AG04450 (cell line): ENCODE measurements at places on chromosomes 7 and 10.

DNA sequence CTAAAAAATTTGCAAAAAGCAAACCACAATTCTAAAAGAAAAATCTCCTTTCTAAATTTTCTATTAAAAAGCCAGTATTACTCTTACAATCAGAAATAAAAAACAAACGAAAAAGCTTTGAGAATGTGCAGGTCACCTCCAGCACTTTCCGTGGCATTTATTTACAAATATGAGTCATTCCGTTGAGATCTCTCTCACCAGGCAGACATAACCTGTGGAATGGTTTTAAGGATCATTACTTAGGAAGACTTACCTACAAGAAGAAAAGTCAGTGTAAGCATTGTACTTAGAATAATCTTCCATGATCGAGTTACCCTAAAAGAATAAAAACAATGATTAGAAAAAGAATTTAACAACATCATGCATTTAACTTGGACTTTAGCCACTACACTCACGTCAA is 3.3 kb downstream of the SUN3 start:
- no peak for DNase-seq

DNA sequence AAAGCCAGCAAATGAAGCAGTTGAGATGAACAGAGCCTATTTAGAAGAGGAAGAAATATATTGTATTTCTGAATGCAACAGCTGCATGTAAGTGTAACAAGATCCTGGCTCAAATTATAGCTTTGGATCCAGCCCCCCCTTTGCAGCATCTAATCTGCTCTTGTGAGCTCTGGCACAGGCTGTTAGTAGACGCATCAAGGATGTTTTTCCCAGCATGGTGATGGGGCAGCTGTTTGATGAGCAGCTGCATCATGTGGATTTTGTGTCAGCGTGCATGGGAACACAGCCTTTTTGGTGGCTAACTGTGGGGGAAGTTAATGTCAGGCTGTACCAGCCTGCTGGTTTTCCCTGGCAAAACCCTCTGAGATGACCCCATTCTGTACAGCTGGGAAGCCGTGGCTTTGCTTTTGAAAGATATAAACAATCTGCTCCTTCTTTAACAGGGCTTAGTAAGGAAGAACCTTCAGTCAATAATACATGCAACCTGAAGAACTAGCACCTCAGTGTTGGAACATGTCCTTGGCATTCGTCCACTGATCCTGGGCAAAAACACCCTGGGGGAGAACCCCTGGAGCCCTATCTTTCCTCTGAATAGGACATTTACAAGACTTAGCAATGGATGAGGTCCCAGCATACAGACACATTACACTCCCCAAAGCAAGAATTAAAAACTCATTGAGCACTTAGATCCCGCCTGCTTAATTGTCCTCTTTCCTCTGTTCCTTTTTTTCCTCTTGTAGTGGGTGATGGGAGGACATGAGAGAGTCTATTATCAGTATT is 70.6 kb downstream of the NPS start:
- no peak for DNase-seq

GRCh38 chr7:101169838-101170551 is 4.6 kb upstream of the VGF start:
- DNase-seq = no peak

DNA sequence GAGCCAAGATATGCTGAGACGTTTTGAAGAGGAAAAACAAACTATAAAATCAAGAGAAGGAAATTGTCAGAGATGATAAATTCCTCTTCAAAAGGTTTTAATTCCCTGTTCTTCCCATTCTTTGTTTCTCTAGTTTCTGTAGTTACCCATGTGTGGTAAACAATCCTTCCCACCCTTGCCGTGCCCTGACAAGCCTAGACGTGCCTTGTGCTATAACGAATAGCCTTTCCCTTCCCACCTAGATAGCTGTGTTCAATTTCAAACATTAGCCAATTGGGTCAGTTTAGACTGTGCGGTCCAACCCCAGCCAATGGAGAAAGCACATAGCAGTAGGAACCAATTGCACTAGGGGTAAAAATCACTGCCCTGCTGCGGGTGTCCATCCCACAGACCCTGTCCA is 138.1 kb downstream of the RALA start:
- DNase-seq = no peak

DNA sequence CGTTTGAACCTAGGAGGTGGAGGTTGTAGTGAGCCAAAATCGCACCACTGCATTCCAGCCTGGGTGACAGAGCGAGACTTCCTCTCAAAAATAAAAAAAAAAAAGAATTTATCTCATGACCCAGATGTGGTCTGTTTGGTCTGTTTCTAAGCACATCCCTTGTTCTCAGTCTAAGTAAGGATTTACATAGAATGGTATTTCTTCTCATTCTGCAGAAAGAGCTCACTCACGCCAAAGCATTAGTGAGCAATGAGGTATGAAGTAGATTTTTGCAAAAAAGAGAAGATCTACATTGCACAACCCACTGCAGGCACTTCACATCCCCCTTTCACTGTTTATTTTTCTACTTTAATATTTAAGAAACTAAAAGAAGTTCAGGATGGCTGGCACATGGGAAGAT is 76.5 kb upstream of the FGL2 start:
- peak; percentile 23 for DNase-seq

DNA sequence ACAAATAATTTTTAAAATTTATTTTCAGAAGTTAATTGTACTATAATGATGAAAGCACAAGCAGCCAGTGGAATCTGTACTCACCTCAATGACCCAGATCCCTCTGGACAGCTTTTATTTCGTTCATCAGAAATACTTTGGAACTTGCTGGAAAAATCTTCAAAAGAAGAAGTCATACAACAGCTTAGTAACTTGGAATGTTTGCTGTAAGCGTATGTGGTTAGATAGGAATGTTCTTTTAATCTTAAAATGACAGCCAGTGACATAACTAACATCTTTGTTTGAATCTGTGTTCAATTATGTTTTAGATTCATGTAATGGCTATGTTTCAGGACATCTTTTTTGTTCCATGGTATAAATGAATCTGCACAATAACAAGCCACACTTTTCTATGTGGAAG is 26.8 kb downstream of the CFAP69 start:
- peak; percentile 15 for DNase-seq

DNA sequence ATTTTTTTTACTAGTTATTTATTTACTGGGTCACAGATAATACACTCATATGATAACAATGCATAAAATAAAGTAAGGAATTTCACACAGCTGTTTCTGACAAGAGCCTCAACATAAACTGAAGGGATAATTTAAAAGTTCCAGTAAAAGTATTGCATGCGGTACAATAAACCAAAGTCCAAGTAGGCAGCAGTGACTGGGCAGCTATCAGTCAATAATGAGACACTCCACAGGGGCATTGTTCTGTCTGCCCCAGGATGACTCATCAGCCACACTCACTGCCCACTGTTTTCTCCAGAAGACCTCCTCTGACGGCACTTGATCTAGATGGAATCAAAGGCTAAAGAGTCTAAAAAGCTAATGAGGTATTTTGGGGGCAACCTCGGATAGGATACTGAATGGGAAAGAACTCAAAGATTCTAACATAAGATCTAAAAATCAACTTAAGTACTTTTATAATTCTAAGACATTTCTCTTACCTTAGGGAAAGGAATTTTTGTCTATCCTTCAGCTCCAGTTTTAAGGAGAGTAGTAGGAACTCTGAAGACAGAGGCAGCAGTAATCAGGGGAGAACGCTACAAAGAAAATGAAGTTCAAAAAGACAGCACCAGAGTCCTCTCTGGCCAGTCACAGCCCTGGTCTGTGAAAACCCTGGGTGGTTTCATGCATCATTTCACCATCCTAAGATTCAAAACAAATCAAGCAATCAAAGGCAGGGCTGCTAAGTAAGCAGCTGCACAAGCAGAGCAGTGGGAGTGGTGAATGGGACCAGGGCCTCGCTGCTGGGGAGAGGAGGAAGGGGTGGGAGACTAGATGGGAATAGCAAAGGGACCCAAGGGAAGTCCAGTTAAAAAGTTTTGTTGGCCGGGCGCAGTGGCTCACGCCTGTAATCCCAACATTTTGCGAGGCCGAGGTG is 175.1 kb downstream of the AVL9 start:
- no peak for DNase-seq

GRCh38 chr7:47376991-47377616 is 204.8 kb downstream of the TNS3 start:
- DNase-seq = no peak

- DNase-seq = no peak
Measured at GRCh38 chr7:112172870-112173567, 33.2 kb downstream of the DOCK4 start.

DNA sequence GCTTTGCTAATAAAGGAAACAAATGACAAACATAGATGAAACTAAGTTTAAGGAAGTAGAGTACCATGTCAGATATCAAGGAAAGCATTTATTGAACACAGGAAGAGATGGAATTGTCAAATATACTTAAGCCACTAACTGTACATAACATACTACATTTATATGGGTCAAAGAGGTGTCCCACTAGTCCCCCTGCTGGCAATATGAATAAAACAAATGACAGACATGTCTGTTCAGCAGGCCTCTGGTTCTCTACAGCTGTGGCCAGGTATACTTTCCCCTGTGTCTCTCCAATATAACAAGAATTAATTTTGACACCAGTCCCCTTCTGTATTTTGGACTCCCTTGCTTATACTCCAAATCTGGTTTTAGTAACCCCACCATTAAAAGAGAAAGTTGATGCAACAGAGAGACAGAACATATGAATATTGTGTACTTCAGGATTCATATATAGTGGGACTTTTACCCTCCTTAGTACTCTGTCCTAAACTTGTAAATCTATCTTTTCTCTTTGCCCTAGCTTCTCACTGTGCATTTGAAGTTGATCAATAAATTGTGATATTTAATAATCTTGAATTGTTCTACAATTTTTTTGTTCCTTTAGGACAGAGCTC is 42.9 kb downstream of the CD36 start:
- DNase-seq = no peak

DNA sequence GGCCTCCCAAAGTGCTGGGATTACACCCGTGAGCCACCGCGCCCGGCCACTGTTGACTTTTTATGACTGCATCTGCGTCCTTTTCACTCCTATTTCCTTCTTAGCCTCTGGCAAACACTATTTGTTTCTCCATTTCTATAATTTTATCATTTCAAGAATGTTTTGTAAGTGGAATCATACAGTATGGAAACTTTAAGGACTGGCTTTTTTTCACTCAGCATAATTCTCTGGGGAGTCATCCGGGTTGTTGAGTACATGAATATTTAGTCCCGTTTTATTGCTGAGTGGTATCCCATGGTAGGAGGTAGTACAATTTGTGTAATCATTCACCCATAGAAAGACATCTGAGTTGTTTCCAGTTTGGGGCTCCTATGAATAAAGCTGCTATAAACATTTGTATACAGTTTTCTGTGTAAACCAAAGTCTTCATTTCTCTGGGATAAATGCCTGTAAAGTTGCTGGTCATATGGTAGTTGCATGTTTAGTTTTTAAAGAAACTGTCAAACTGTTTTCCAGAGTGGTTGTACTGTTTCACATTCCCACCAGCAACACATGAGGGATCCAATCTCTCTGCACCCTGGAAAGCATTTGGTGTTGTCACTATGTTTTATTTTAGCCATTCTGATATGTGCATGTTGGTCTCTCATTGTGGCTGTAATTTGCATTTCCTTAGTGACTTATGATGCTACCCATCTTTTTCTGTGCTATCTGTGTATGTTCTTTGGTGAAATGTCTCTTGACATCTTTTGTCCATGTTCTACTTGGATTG is 139.6 kb upstream of the EEPD1 start:
- DNase-seq = no peak

GRCh38 chr10:7787150-7787856 is 490 bp downstream of the KIN start:
- no peak for DNase-seq

DNA sequence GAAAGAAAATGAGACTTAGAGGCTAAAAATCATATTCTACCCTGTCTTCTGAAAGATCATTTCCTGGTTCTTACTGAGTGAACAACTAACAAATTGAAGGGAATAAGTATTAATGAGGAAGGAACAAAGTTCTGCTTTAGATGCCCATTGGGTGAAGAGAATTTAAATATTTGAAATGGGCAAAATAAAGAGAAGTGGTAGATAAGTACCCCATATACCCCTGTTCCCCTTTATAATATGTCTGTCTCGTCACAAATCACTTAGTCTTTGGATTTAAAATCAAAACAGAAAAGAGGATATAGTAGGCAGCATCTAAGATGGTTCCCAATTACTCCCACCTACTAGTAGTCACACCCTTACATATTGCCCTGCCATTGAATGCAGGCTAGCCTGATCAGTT is 13.2 kb downstream of the TES start:
- DNase-seq = no peak

DNA sequence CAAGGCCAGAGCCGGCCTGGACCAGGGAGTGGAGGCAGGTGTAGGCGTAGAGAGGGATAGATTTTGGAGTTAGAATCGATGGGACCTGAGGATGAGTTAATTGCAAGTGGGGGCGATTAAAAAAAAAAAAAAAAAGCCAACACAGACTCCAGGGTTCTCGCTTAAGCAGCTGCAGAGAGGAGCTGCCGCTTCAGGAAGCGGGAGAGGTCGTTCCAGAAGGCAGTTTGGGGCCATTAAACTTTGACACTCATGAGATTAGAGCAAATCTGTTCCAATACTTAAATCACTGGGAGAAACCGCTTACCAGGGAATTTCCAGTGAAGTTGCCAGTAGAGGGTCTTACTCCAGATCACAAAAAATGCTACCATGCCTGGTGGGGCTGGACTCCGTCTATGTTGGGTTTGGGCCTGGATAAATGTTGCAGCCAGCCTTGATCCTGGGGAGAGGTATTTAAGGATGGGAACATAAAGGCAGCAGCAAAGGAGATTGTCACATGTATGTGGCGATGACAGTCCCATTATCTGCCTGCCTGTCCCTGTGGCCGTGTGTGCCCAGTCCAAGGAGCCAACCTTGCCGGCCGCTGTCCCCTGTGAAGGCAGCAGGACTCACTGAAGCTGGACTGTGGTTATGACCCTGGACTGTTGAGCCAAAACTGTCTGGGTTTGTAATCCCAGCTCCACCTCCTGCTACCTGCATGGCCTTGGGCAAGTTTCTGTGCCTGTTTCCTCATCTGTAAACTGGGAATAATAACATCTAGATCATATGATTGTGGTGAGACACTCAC is 23.9 kb upstream of the GRID1 start:
- DNase-seq = no peak

DNA sequence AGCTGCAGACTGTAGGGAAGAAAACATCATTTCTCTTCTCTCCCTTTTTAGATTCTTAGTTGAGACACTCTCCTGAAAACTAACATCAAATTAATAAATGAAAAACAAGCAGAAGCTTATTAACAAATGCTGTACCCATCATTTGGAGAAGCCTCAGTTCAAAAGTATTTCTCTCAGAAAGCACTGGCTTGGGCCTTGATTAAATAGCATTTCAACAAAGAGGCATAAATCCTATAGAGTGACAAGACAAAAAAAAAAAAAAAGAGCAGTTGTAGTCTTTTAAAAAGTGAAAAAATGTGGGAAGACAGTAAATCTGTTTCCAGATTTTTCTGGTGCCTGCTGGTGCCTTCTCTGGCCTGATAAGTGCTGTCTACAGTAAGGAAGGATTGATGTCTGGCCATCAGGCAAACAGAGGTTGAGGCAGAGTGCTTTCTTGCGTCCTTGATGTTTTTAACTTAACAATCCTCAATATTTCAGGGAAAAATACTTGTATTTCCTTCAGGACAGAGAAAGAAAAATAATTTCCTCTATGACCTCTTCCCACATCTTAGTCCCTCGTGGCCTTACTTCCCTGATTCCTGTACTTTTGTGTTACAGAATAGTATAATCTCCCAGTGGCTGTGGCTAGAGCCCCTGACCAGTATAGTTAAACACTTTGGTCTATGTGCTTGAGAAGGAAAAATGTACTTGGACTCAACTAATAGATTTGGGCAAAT is 300.5 kb downstream of the HGF start:
- no peak for DNase-seq

GRCh38 chr7:146479040-146479439 is 362.4 kb downstream of the CNTNAP2 start:
- no peak for DNase-seq
